ENCODE measurements at places on chromosomes 1 and 21. TPM values are rescaled to one million over a fixed set of nuclear protein-coding genes. Genes with fewer than 3 reads are reported as not detected.

The NUP210L gene
- polyA plus RNA-seq, result not detected

The IKBKE gene
- polyA plus RNA-seq, result 3.1 TPM

- DNase-seq, result no peak
These were observed 589.9 kb downstream of the ADGRL2 start for GRCh38 chr1:82390627-82391026.

- DNase-seq, result no peak
These were observed 37.6 kb upstream of the CLIC4 start for GRCh38 chr1:24707687-24708086.

GRCh38 chr1:202578001-202578504 lies 132.2 kb downstream of the SYT2 start:
- DNase-seq, result no peak

DNA sequence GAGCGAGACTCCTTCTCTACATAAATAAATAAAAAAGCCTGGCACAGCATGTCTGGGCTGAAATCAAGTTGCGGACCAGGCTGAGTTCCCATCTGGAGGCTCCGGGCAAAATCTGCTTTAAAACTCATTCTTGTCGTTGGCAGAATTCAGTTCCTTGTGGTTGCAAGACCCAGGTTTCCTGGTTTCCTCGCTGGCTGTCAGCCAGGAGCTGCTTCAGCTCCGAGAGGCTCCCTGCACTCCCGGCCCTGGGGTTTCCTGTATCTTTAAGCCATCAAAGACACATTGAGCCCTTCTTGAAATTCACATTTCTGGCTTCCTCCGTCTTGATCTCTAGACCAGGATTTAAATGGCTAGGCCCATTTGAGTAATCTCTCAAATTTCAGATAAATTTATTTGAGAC lies 20.6 kb upstream of the SCCPDH start:
- DNase-seq, result no peak

The DMAP1 gene
- polyA plus RNA-seq, result 45.2 TPM

DNA sequence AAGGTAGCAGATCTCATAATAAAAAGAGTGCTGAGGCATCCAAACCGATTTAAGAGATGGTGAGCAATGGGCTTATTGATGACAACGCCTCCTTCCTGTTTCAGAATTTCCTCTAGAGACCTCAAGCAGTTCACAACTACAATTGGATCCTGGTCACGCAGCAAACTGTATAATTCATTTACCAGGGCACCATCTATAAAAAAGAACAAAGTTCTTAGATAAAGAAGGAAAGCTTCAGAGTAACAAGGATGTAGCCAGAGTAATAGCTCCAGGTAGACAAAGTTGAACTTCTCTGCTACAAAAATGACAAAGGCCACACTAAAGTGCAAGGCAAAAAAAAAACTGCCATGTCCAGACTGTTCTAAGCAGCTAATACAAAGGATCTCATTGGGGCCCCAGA lies 3.4 kb downstream of the AP4B1 start:
- DNase-seq, result no peak

The TSPEAR gene
- polyA plus RNA-seq, result 0.14 TPM

The E2F2 gene
- 3.9 TPM for polyA plus RNA-seq

- DNase-seq, result no peak
These were observed 5.0 kb downstream of the PLPPR4 start for GRCh38 chr1:99269321-99269720.

- DNase-seq, result peak; percentile 59
These were observed 1.9 kb upstream of the PIGV start for GRCh38 chr1:26785611-26786436.

DNA sequence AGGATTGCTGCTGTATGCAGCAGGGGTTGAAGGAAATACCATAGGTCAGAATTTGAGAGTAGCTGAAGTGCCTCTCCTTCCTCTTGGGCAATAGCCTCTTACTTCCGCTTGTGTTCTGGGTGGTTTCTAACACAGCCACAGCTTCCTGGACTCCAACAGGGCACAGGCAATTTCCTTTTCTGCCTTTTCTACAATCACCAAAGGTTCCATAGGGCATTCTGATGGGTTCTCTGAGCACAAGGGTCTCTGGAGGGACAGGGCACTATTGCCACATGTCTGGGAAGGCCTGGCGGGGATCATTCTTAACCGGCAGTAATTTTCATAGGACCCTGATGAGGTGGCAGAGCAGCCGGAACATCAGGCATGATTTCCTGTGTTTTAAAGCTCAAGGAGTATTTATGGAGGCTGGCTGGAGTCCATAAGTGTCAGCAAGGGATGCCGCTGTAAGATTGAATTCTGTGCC lies 5.5 kb upstream of the AGTRAP start:
- DNase-seq, result no peak

DNA sequence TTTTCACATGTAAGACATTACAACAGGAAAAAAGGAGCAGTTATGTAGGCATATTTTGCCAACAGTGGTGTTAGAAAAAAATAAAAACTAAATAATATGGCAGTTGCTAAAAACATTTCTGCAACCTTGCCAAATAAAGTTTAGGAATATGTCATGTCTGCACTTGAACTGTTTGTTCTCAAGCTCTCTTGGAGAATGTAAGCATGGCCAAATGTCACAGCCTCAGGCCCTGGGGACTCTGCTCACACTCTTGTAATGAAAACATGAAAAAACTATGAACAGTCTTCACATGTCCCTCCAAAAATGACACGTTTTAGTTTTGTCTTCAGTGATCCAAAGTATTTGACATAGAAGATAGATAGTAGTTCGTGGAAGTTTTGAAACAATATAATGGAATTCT lies 753.3 kb downstream of the LTN1 start:
- no peak for DNase-seq

GRCh38 chr1:51048670-51049069 lies 53.4 kb upstream of the C1orf185 start:
- DNase-seq, result no peak

DNA sequence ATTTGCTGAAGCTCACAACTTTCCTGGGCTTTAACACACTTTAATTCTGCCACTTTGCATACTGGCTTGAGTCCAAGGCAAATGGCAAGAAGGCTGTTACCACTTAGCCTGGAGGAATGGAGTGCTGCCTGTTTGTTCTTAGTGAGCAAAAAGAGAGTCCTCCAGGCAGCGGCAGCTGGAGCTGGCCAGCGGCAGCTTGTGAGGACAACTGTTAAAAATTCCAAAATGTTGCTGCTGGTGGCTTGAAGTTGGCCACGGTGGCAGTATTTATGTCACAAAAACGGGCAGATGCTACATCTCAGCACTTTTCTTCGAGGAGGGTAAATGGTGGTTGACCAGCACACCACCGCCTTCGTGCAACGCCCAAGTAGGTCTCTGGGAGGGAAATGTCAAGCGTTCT lies 27.3 kb downstream of the STPG1 start:
- no peak for DNase-seq

DNA sequence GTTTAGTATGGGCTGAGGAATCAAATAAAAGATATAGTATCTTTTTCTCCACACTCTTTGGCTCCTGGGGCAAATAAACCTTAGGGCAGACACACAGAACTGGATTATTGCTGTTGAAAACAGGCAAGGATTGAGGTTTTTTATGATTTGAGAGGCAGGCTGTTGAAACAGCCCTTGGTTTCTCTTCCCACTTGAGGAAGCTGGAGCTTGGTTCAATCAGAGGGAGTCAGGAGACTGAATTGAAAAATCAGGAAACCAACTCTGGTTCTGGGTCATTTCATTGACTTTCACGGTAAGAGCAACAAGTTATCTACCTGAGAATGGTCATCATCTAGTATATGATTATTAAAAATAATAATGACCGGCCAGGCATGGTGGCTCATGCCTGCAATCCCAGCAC lies 108.4 kb downstream of the CNIH3 start:
- no peak for DNase-seq

The PITHD1 gene
- polyA plus RNA-seq, result 35.8 TPM

DNA sequence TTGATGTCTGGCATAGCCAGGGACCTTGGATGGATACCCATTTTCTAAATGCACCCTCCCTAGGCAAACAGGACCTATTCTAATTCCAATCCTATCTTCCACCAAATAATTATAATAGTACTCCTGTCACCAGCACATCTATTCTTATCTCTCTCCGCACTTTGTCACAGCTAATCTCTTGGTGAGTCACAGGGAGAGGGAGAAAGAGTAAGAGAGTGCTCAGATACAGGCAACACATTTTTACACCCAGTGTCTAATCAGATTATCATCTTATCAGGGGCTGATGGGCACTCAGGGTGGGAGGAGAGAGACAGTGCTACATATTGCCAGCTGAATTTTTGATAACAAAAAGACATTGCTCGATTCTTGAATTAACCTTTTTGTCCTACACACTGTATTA lies 275.0 kb upstream of the BEND5 start:
- no peak for DNase-seq

The TNFRSF25 gene
- 14.7 TPM for polyA plus RNA-seq

- DNase-seq, result no peak
These were observed 157.4 kb downstream of the DNM3 start for GRCh38 chr1:171998711-171999110.

- DNase-seq, result peak; percentile 90
These were observed 14.3 kb upstream of the SEC16B start for GRCh38 chr1:177984136-177984525.

The C1QA gene
- 39.3 TPM for polyA plus RNA-seq

The OXCT2 gene
- polyA plus RNA-seq, result 0.37 TPM

GRCh38 chr1:7560128-7560527 lies 211.0 kb upstream of the VAMP3 start:
- no peak for DNase-seq

The PPCS gene
- 32.8 TPM for polyA plus RNA-seq

The FLG2 gene
- polyA plus RNA-seq, result 0.12 TPM
